Activated T-cell treated with anti-CD3 and anti-CD28 coated beads, Interleukin-2, amount 50 U/mL, for 1 hour (primary cell): ENCODE measurements at places on chromosomes 5 and 9.

- DNase-seq = no peak
Observed at GRCh38 chr5:1218351-1219080, 6.7 kb upstream of the SLC6A18 start.

DNA sequence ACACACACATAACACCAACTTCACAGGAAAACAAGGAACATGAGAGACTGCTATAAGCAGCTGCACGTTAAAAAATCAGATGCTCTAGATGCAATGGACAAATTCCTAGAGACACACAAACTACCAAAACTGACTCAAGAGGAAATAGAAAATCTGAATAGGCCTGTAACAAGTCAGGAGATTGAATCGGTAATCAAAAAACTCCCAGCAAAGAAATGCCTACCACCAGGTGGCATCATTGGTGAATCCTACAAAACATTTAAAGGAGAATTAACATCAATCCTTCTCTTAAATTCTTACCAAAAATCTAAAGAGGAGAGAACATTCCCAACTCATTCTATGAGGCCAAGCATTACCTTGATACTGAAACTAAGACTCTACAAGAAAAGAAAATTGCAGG lies 54.9 kb downstream of the NDST1 start:
- DNase-seq = no peak

- DNase-seq = no peak
Observed at GRCh38 chr5:130710596-130710995, 454.5 kb downstream of the HINT1 start.

GRCh38 chr5:14296533-14297331 lies 153.6 kb downstream of the TRIO start:
- no peak for DNase-seq

GRCh38 chr5:33801292-33801691 lies 90.5 kb downstream of the ADAMTS12 start:
- no peak for DNase-seq
